ENCODE measurements at places on chromosomes 7 and 10.

DNA sequence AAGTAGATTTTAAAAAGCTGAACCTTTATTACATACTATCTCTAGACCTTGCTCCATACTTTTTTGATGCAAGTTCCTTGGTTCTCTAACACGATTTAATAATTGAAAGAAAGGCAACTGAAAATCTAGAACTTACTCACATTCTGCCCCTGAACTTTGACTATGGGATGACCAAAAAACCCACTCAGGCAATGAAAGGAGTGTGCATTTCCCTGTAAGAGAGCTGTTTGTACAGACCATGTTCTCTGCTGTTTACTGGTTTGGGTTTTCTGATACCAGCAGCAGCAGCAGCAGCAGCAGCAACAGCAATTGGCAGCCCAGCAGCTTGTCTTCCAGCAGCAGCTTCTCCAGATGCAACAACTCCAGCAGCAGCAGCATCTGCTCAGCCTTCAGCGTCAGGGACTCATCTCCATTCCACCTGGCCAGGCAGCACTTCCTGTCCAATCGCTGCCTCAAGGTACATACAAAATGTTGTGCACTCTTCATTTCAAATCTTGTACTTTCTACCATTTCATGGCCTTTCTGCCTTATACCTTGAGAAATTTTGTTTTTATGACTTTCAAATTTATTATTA, 216.7 kb downstream of the FOXP2 start:
- DNase-seq: no peak

DNA sequence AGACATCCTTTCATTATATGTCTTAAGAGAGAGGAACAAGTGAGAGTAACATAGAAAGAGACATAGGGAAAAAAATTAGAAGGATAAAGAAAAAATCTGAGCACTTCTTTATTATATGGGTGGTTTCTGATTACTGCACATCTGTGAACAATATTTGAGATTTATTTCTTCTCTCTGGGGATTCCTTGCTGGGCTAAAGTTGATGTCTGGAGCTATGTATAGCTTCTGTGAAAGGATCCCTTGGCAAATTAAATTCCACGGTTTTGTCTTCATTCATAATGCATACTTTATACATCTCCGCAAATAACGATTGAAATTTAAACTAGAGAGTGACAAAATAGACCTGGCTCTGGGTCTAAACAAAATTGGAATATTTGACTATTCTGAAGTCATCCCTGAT, 232.2 kb upstream of the CTBP2 start:
- DNase-seq: no peak

DNA sequence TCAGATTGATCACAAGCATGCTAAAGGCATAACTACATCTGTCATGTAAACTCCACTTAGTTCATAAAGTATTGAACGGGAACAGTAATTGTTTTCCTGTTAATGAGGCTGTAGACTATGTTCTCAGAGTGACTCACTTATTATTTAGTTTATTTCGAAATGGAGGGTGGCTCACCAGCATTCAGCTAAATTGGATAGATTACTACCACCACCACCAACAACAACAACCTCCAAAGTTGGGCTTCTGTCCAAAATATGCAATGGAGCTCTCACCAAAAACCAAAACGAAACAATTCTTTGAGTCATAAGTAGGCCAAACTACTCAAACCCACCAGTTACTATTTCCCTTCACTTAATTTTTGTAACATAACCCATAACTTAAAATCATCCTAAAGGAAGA, 127.9 kb upstream of the NRBF2 start:
- DNase-seq: no peak

GRCh38 chr10:17479822-17480221, 25.4 kb upstream of the ST8SIA6 start:
- no peak for DNase-seq

- DNase-seq: no peak
Measured at GRCh38 chr7:155062411-155062810, 7.7 kb upstream of the HTR5A start.

- DNase-seq: no peak
Measured at GRCh38 chr10:97129666-97130065, 56.1 kb downstream of the SLIT1 start.

DNA sequence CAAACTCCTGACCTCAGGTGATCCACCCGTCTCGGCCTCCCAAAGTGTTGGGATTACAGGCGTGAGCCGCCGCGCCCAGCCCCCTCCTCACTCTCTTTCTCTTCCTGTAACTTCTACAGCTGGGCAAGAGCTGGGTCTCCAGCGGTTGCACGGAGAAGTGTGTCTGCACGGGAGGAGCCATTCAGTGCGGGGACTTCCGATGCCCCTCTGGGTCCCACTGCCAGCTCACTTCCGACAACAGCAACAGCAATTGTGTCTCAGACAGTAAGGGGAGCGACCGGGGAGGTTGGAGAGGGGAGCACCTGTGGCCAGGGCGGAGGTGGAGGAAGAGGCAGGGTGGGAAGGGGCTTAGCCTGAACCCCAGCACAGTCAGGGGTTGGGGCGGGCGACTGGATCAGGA, 41.4 kb downstream of the EPHB4 start:
- DNase-seq: no peak

GRCh38 chr7:85030893-85031292, 156.0 kb downstream of the SEMA3D start:
- no peak for DNase-seq

Measured in nucleus accumbens (tissue), 56 donors.